ENCODE measurements at places on chromosomes 2 and 18.

- no peak for DNase-seq
Measured at GRCh38 chr2:107412981-107413380, 413.7 kb upstream of the RGPD4 start.

DNA sequence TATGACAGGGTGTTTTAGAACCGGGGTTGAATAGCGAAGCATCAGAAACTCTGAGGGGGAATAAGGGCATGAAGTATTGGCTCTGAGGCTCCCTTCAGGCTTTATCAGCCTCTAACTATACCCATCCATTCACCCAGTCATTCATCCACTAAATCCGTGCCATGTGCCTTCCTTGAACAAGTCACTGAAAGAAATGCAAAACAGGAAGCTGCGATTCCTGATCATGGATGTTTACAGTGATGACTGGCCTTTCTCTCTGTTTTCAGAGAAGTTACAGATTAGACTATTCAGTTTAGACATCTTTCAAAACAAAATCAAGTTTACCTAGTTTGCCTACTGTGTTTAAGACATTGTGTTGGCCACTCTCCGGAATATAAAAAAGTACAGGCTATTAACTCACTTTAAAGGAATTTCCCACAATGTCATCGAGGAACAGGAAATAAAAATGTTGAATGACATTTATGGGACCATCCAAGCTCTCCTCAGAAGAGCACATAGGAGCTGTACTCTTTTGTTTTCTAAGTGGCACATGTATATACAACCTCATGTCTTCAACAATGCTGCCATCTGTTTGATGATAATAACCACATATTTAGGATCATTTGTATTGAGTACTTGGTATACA, 43.8 kb upstream of the SLC14A1 start:
- no peak for DNase-seq

DNA sequence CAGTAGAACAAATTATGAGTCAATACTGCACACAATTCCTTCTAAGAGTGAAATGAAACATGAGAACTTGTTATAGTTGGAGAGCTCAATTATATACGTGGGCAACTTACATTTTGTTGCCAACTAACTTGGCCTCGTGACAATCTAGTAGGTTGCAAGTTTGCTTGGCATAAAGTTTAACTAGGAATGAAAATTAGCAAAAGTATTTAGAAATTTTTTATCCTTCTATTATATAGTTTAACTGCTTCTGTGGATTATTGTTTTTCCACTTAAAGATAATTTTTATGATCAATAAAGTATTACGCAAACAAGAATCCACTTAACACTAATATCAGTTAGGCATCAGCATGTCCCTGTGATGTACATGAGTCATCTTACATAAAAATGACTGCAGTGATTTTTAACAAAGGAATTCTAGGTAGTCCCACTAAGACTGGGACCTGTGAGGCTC, 41.1 kb downstream of the FAM124B start:
- DNase-seq, result no peak

- DNase-seq, result no peak
Measured at GRCh38 chr2:224650815-224651439, 65.2 kb downstream of the CCDC195 start.

- no peak for DNase-seq
Measured at GRCh38 chr2:175025946-175026345, 20.8 kb upstream of the CHN1 start.

DNA sequence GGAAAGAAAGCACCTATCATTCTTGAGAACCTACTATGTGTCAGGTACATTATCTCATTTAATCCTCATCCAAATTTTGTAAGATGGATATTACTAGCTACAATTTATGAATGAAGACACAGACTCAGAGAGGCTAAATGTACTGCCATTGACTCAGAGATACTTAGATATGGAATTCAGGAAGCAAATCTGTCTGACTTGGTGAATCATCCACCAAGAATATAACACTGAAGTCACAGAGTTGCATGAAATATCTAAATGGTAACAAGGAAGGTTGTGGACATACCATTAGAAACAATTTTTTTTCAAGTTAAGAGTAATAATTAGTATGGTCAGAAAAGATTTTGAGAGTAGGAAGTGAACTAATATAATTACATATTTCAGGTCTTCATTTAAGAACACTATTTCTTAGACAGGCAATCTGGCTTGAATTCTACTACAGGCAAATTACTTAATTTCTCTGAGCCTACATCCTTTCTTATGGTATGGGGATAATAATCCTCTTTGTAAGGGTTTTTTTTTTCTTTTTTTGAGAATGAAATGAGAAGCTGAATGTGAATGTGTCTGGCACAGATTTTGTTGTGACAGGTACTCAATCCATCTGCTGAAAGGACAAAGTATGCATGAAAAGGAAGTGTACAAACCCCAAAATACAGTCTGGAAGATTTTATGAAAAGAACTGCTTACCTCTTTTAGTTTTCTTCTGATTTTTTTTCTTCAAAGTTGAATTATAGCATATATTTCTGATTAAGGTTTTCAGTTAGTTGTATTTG, 14.8 kb upstream of the C2orf66 start:
- no peak for DNase-seq

DNA sequence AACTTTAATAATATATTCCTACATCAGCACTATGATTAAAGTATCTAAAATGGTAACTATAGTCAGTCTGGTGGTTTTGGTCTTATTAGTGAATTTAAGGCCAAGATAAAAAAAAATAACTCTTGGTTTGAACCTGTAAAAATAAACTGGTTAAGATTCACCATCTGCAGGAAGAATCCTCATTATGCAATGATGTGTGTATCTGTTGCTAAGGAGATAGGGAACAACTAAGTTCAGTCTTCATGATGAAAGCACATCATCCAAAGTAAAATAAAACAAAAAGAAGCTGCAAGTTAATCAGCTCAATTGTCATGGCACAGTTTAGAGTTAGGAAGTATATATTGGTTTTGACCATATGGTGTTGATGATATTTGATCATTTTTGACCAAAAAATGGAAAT, 466.0 kb downstream of the NYAP2 start:
- DNase-seq, result no peak

DNA sequence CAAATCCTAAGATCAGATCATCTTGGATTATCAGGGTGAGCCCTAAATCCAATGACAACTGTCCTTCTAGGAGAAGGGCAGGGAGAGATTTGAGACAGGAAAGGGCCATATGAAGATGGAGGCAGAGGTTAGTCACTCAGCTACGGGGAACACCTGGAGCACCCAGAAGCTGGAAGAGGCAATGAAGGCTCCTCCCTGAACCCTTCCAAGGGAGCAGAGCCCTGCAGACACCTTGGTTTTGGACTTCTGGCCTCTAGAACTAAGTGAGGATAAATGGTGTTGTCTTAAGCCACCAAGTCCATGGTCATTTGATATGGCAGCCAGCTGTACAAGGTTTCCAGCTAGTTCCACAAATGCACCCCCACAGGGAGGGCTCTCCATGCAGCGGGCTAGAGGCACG, 6.9 kb upstream of the PTPN2 start:
- no peak for DNase-seq

GRCh38 chr2:64989982-64990614, 899 bp downstream of the SLC1A4 start:
- DNase-seq, result no peak

- no peak for DNase-seq
Measured at GRCh38 chr2:239163688-239164334, 237.0 kb downstream of the HDAC4 start.

- DNase-seq, result no peak
Measured at GRCh38 chr2:22855761-22856184, 529.2 kb upstream of the KLHL29 start.

- no peak for DNase-seq
Measured at GRCh38 chr2:84482603-84483002, 23.5 kb upstream of the SUCLG1 start.

GRCh38 chr18:68406761-68407160, 308.1 kb downstream of the TMX3 start:
- no peak for DNase-seq

DNA sequence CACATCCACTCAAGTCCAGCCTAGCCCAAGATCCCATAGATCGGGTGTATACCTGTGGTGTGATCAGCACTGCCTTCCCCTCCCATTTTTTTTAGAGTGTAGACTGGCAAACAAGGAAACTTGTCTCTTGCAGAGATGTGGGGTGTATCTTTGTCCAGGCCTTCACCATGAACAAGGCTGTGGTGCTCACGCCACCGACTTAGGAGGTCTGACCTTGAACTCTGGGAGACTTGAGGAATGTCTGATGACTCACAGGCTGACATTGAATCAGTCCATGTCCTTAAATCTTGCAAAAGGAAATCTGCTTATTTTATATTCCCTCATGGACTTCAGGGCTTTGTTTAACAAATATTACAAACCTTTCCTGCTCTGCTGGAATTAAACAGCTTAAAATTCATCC, 4.5 kb upstream of the CTIF start:
- DNase-seq, result no peak

GRCh38 chr2:3424171-3424795, 44.8 kb downstream of the TRAPPC12 start:
- DNase-seq, result no peak

- DNase-seq, result no peak
Measured at GRCh38 chr18:9771261-9771976, 63.3 kb downstream of the RAB31 start.

GRCh38 chr2:192091476-192091875, 103.3 kb downstream of the TMEFF2 start:
- no peak for DNase-seq

DNA sequence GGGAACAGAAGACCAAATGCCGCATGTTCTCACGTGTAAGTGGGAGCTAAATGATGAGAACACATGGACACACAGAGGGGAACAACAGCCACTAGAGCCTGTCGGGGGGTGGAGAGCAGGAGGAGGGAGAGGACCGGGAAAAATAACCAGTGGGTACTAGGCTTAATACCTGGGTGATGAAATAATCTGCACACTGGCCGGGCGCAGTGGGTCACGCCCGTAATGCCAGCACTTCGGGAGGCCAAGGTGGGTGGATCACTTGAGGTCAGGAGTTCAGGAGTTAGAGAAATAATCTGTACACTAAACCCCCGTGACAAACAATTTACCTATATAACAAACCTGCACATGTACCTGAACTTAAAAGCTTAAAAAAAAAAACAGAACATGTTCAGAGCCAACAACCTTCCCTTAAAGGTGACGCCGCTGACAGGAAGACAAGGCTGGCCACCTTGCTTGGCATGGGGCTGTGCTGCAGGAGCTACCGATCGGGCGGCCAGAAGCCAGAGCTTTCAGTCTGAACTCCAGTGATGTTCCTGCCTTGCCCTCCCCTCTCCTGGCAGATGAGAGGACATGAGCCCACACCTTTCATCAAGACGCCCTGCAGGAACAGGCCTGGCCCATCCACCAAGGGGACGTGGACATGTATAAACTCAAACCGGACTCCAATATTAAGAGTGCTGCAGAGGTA, 11.2 kb downstream of the SLC66A2 start:
- no peak for DNase-seq

DNA sequence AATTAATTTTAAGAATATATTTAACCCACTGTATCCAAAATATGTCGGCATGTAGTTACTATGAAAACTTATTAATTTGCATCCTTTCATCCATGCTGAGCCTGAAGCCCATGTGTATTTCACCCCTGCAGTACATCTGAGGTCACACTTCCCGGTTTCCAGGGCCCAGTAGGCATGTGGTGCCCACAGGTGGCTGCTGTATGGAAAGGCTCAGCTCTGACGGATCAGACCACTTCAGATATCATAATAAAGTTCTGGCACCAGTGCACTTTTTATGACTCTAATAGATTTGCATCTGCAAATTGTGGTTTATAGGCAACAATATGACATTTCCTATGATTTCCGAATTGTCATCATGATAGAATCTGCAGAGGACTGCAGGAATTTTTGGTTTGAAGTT, 22.5 kb downstream of the SH3RF3 start:
- no peak for DNase-seq

- no peak for DNase-seq
Measured at GRCh38 chr2:240149943-240150784, 9.7 kb upstream of the OTOS start.

GRCh38 chr2:182047544-182047943, 61.9 kb downstream of the PPP1R1C start:
- no peak for DNase-seq

- no peak for DNase-seq
Measured at GRCh38 chr2:25297738-25298137, 44.0 kb downstream of the DNMT3A start.

- DNase-seq, result no peak
Measured at GRCh38 chr2:83516503-83516902, 942.6 kb downstream of the SUCLG1 start.

- DNase-seq, result no peak
Measured at GRCh38 chr2:185208261-185208660, 530.3 kb upstream of the FSIP2 start.

- DNase-seq, result no peak
Measured at GRCh38 chr2:100820273-100820522, 259 bp downstream of the NPAS2 start.

GRCh38 chr18:11095211-11095610, 54.2 kb downstream of the PIEZO2 start:
- DNase-seq, result no peak

DNA sequence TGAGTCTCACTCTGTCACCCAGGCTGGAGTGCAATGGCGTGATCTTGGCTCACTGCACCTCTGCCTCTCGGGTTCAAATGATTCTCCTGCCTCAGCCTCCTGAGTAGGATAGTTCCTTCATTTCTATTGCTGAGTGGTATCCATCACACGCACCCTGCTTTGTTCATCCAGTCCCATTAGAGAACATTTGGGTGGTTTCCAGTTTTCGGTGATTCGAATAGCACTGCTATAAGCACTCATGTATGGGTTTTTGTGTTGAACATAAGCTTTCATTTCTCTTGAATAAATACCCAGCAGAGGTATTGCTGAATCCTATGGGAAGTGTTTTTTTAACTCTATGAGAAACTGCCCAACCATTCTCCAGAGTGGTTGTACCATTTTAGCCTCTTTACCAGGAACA, 147.3 kb downstream of the DDX1 start:
- no peak for DNase-seq

DNA sequence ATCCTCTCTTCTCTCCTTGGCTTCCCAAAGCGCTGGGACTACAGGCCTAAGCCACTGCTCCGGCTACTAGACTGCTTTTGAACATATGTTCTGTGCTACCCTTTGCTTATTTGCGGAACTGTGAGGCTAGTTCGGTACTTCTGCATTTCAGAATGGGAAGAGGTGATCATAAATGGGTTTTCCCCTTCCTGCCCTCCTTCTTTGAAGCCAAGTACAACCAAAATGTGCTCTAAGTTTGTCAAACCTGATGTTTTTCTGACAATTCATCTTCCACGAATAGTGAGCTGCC, 1.7 kb upstream of the ESCO1 start:
- DNase-seq, result no peak

DNA sequence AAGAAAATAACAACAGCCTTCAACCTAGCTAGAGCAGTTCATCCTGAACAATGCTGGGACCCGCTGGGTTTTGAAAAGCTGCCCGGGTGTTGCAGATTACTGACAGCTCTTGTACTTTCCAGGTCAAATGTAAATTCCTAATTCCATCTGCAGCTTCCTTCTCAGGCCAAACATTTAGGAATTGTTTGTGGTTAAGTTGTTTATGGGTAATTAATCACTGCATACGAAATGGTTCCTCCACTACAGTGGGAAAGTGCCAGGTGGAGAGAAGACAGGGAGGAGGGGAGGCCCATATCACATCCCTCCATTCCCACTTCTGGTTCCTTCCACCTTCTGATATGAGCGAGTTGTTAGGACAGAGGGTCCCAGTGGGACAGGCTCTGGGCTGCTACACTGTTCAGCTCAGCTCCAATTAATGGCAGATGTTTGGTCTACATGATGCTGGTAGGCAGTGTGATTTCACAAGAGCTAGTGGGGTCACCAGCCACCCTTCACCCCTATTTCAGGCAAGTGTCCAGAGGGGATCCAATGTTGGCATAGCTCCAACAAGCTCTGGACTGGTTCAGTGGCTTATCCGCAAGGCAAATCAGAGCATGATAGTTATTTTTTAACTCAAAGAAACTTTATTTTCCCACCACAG, 112.9 kb upstream of the ACAA2 start:
- DNase-seq, result no peak

GRCh38 chr18:33957707-33958106, 267.0 kb downstream of the NOL4 start:
- DNase-seq, result no peak
